Stimulated activated CD8-positive, alpha-beta memory T cell treated with anti-CD3 and anti-CD28 coated beads, Interleukin-15, amount 100 ng/mL, for 1 hour (primary cell): ENCODE measurements at places on chromosomes 16 and 17.

- no peak for DNase-seq
Observed at GRCh38 chr17:59373882-59374495, 42.5 kb downstream of the YPEL2 start.

GRCh38 chr16:75293772-75294171 is 42.3 kb upstream of the BCAR1 start:
- no peak for DNase-seq

DNA sequence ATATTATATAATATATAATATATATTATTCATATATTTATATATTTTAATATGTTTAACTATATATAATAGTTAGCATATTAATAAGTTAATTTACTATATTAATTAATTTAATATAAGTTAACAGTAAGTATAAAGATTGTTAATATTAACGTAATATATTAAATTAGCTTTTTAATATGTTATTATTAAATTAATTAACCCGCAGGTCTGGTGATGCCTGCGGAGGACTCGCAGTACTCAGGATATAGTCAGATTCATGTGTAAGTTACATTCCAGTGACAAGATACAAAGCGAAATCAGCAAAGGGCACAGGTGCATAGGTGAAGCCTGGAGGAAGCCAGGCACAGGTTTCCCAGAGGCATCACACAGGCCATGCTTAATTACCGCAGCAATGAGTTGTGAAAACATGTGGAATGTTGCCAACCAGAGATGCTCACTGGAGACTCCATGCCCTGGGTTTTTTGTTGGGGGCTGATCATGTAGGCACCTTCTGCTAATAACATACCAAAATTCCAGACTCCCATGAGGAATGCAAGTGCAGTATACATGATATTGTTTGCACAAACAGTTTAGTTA is 130.4 kb upstream of the MPHOSPH6 start:
- DNase-seq = no peak

DNA sequence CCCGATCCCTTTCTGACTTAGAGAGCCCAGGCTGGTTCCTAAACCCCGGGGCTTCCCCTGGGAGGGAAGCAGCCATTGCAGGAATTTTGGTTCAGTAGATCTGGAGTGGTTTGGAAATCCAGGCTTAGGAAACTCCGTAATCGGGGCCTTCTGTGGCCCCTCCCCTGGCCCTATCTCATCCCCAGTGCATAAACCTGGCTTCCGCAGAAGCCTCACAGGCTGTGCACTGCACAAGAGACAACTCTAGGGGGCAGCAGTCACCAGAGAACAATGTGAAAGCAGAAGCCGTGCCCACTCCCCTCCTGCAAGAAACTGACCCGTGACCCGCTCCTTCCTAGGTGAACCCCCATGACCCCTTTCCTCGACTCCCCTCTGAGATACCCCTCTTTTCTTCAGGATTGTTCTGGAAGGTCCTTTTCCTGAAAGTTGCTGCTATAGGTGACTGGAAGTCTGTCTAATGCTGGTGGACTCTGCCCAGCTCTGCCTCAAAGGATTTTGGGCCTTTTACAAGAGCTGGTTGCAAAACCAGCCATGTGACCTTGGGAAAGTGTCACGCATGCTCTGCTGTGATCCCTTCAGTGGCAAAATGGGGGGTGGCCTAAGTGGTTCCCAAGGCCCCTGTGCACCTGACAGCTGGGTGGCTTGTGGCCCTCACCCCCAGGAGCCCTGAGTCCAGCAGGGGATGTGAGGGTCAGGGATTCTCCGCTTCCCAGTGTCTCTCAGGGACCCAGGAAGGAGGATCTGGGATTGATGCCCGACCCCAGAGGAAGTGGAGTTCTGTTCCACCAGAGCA is 14.4 kb downstream of the GUCY2D start:
- DNase-seq = no peak

- DNase-seq = no peak
Observed at GRCh38 chr16:11273721-11274324, 394 bp upstream of the PRM3 start.

- no peak for DNase-seq
Observed at GRCh38 chr16:53061701-53062159, 6.9 kb downstream of the CHD9 start.

GRCh38 chr17:488993-489757 is 136.6 kb upstream of the RPH3AL start:
- no peak for DNase-seq

- no peak for DNase-seq
Observed at GRCh38 chr16:89973235-89973634, 24.7 kb downstream of the DEF8 start.

DNA sequence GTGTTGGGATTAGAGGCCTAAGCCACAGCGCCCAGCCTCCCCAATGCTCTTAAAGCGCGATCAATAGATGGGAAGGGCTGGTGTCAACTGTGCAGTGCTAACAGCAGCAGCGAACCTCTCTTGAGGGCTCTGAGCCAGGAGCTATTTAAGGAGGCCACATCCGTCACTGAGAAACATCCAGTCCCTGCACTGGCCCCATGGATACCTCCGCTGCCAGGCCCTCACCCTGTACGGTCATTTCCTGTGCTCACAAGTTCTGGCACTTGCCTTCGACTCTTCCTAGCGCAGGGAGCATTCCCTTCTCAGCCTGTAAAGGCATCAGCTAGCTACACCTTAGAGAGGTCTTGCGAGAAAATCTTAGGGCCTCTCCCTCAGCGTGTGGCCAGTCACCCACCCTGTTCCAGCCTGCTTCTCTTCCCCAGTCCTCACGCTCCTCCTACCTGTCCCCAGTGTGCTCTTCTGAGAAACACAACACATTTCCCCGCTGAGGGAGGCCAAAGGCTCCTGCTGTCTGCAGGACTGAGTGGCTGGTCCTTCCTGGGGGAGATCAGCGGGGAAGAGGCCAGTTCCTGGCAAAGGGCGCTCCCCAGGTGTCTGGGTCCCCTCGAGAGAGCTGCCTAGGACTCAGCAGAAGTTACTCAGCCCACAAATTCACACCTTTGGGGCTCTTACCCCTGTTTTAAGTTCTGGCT is 28.6 kb downstream of the GTF3C1 start:
- DNase-seq = no peak

GRCh38 chr17:5864741-5865657 is 205.2 kb upstream of the WSCD1 start:
- no peak for DNase-seq

DNA sequence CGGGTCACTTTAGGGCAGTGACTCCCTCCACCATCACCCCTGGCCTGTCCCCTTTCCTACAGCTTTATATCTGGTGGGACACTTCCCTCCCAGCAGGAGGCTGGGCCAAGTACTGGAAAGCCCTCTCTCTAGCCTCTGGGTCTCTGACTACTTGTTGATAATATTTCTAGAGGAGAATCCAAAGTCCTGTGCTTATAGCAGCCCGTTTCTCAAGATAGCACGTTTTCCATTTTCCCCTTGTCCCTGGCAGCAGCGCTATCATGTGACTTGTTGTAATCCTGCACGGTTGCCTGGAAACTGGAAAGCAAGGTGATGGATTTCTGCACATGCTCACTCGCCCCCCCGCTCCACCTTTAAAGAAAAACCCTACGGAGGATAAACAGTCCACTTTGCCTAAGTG is 3.3 kb upstream of the AXIN2 start:
- DNase-seq = no peak
